CD4-positive, CD25-positive, alpha-beta regulatory T cell (primary cell): ENCODE measurements at places on chromosomes 7 and 10.

GRCh38 chr7:45001138-45001694, 1.2 kb downstream of the CCM2 start:
- H3K36me3 ChIP-seq = peaks cover 4% of the 10 kb centered on the region
- H3K4me1 ChIP-seq = peaks cover 56% of the 10 kb centered on the region

- no peak overlapping the region for H3K4me3 ChIP-seq
- peaks cover 12% of the 10 kb centered on the region for H3K4me1 ChIP-seq
- H3K36me3 ChIP-seq = no peaks in the 10 kb centered on the region
Observed at GRCh38 chr7:87223666-87224065, 4.1 kb upstream of the TMEM243 start.

GRCh38 chr10:34549953-34550352, 265.1 kb downstream of the PARD3 start:
- H3K27me3 ChIP-seq = no peaks in the 10 kb centered on the region
- H3K36me3 ChIP-seq = no peaks in the 10 kb centered on the region
- H3K27ac ChIP-seq = no peak overlapping the region
- H3K4me1 ChIP-seq = no peaks in the 10 kb centered on the region

DNA sequence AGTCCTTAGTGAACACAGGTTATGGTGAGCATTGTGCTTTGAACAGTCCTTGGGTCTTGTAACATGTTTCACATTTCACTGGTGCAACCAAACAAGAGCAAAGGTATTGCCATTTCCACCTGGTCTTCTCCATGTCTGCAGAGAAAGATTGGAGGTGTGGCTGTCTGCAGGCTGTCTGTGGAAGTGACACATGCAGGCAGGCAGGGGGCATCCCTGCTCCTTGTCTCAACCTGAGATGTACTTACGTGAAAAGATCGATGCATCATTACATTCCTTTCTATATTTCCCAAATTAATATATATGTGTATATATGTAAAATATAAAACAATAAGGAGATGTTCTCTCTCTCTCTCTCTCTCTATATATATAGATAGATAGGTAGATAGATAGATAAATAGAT, 54.3 kb downstream of the LRRC18 start:
- H3K27ac ChIP-seq = no peak overlapping the region
- no peak for DNase-seq
- H3K4me3 ChIP-seq = no peak overlapping the region
- H3K27me3 ChIP-seq = no peaks in the 10 kb centered on the region
- no peaks in the 10 kb centered on the region for H3K4me1 ChIP-seq

DNA sequence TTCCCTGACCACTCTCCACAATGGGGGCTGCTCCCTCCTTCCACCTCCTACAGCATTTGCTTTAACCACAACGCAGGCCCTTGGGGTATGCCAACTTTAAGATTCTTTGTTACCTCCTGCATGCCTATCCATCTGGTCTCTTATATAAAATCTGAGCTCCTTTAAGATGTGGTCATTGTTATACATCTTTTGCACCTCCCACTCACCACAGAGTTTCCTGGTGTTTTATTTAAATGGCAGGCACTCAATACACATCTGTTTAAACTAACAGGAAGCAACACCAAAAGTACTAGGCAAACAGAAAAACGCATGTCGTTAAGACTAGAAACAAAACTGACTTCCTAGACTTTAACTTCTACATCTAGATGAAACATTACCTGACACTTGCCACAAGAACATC, 36.3 kb downstream of the SLC25A13 start:
- peak overlapping the region; percentile 63 for H3K4me3 ChIP-seq
- H3K36me3 ChIP-seq = no peaks in the 10 kb centered on the region
- DNase-seq = peak; percentile 82
- H3K27me3 ChIP-seq = no peaks in the 10 kb centered on the region

GRCh38 chr7:2470204-2471021, 5.8 kb downstream of the GRIFIN start:
- no peaks in the 10 kb centered on the region for H3K4me1 ChIP-seq
- H3K27me3 ChIP-seq = no peaks in the 10 kb centered on the region
- H3K36me3 ChIP-seq = no peaks in the 10 kb centered on the region

DNA sequence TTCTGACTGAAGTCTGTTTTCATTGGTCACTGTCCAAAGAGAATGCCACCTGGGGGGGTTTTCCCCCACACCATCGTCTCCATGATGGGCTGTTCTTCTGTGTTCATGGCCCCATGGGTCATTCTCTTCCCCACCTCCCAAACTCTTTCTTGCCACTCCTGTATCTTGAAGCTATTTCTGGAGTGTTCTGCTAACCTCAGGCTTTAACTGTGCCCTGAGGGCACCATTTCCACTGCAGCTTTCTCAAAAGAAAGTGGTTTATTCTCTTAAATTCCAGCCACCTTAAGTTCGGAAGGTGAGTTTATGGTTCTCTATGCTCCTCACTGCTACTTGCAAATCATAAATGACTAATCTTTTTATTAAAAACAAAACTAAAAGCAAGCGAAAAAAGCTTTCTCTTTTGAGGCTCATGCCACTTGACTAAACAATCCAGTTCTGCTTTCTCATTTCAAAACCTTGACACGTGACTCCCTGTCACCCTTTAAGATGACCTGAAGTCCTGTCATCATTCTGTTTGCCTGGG, 7.4 kb upstream of the APBB1IP start:
- no peaks in the 10 kb centered on the region for H3K27me3 ChIP-seq
- H3K4me3 ChIP-seq = peak overlapping the region; percentile 70
- peak overlapping the region; percentile 39 for H3K27ac ChIP-seq
- H3K36me3 ChIP-seq = no peaks in the 10 kb centered on the region
